D721Med (cell line): ENCODE measurements at places on chromosomes 7 and 10.

GRCh38 chr10:25261558-25261957, 86.8 kb downstream of the GPR158 start:
- DNase-seq: no peak

- DNase-seq: no peak
Observed at GRCh38 chr7:97203957-97204356, 86.5 kb downstream of the SDHAF3 start.

DNA sequence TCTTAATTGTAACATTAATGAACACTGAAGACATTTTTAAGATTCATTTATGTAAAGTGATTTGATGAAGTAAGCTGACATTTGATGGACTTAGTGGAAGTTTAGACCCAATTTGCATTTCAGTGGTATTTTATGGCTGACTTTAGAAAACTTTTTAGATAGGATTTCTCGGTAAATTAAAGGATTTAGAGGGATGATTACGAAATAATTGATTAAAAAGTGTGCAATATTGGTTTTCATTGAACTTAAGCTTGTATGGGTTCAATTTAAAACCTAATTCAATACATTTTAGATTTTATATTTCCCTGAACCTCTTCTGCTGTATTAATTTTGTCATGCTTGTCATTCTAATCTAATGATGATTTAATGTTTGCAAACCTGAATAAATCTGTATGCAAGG, 135.1 kb downstream of the SDK1 start:
- DNase-seq: no peak

DNA sequence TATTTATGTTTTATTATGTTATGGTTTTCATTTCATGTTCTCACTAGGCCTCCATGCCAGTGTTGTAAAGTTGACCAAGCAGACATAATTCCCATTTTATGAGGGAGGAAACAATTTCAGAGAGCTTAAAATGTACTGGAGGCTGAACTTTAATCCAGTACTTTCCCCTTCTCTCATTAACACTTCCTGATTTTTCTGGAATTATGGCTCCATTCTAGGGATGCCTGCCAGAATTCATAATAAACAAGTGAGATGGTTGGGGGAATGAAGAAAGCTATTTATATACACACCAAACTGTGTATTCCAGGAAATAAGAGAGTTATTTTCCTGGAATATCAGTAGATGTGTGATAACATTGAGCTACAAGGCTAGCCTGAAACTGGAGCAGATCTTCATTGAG, 6.9 kb downstream of the TMEM236 start:
- no peak for DNase-seq

DNA sequence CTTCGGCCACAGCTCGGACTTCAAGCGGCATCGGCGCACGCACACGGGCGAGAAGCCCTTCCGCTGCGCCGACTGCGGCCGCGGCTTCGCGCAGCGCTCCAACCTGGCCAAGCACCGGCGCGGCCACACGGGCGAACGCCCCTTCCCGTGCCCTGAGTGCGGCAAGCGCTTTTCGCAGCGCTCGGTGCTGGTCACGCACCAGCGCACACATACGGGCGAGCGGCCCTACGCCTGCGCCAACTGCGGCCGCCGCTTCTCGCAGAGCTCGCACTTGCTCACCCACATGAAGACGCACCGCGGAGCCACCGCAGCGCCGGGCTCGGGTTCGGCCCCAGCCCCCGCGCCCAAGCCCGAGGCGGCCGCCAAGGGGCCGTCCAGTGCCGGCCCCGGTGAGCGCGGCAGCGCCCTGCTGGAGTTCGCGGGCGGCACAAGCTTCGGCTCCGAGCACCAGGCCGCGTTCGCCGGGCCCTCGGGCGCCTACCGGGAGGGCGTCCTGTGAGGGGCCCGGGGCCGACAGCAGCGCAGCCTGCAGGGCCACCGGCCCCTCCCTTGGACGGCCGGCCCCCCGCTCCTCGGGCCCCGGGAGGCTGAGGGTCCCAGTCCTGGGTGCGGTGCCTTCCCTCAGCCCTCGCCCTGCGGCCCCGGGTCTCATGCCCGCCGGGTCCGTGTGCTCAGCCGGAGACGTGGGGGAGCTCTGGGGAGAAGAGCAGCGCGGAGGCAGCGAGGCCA, 17.2 kb downstream of the ZNF316 start:
- DNase-seq: peak; percentile 13

GRCh38 chr7:71555758-71556157, 423.8 kb downstream of the GALNT17 start:
- DNase-seq: no peak

DNA sequence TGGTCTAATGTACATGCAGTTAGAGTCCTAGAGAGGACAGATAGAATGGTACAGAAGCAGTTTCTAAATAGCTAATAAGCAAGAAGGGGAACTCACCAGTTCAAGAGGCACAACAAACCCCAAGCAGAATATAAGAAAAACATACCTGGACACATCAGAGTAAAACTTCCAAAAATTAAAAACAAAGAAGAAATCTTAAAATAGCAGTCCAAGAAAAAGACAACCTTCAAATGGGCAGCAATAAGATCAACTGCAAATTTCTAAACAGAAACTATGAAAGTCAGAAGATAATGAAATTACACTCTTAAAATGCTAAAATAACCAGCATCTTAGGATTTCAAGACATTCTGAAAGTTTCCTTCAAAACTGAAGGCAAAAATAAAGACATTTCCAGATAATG, 55.9 kb downstream of the USP6NL start:
- DNase-seq: no peak

DNA sequence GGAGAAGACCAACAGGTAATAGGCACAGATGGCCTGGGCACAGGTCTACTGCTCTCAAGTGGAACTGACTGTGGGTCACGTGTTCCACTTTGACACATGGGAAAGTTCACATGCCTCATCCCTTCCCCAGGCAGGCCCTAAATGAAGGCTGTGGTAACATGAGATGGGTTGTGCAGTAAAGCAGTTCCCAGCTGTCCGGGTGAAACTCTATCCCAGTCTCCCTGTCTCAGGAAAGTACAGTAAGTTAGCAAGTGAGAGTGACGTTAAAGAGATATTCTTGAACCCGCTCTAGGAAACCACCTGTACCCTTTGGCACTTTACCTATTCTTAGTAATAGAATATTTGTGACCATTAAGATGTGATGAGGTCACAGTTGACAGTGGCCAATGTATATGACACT, 343.7 kb upstream of the AOAH start:
- DNase-seq: no peak

DNA sequence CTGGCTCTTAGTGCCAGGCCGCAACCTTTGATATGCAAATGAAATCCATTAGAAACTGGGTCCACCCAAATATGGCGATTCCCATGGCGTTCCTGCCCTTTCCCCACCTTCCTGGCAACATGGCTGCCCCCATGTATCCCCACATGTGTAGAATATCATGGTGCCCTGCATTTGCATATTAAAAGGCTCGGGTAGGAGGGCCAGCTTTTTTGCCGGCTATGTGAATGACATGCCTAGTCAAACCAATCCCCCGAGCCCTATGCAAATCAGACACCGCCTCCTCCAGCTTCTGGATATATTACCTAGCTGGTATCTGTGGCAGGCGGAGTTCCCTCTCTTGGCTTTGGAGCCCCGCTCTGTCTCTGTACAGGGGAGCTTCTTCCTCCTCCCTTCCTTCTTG, 18.3 kb downstream of the MMS19 start:
- no peak for DNase-seq

DNA sequence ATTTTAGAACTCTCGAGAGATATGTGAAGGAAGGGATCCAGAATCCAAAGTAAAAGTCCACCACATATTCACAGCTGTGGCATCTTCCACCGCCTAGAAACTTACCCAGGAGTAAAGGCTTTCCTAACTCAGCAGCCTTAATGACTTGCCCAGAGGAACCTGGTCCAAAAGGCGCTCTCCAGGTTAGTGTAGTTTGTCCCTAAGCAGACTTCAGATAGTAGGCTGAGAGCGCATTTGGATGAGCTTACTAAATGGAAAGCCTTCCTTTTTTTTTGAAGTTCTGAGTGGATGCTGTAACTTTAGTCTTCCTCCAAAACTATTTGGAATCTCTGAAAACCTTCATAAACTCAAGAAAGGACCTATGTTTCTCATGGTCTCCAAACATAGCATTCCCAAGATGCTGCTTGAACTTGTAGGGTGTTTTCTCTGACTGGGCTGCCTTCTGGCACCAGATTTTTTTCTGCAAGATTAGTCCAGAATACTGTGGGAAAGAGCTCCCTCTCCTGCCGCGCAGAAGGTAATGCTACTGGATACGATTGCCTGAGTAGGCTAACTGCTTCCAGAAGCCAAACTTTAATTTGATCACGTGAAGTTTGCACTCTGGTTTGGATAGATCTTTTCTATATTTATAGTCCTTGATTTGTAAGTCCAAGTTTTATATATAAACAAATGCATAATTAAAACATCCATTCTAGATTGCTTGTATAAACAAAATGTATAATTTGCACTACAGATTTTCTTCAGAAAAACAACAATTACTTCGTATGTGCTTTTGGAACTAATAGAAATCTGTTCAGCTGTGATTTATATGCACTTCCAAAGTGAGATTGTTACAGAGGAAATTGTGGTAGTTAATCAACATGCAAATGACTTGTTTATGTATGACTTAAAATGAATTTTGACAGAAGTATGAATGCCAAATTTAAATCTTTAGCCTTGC, 19.6 kb upstream of the GPR37 start:
- DNase-seq: no peak

DNA sequence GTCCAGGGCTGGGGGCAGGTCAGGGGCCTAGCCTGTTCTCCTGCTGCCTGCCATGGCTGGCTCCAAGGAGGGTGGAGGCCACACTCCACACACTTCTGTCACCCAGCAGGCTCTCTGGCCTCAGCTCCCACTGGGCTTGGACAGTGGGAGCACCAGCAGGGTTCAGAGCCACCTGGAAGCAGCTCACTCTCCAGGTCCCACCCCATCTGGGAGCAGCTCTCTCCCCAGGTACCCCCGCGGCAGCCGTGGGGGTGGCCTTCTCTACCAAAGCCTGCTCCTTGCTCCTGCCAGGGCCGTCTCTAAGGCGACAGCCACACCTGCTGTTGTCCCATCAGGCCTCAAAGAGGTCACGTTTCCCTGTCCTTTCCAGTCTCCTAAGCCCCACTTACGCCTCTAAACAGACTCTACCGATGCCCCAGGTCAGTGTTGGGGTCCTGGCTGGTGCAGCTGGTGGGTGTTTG, 142.5 kb upstream of the RET start:
- DNase-seq: no peak

DNA sequence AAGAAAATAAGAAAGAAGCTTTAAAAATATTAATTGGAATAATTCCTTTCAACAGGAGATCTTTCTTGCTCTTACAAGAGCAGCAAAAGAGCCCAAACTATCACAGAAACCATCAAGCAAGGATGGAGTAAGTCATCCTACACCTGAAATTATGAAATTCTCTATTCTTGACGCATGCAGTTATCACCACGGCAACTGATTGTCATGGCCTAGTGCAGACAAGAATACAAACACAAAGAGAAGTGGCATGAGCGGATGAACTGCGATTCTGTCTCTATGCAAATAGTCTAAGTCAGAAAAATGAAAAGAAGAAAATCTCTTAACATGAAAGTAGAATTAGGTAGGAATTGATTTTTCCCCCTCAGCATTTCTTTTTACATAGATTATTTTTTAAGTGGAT, 54.8 kb upstream of the SLC35B4 start:
- DNase-seq: no peak

GRCh38 chr10:99395750-99396445, 34.5 kb downstream of the GOT1 start:
- no peak for DNase-seq

GRCh38 chr10:2077231-2077630, 339.9 kb upstream of the ADARB2 start:
- DNase-seq: no peak

DNA sequence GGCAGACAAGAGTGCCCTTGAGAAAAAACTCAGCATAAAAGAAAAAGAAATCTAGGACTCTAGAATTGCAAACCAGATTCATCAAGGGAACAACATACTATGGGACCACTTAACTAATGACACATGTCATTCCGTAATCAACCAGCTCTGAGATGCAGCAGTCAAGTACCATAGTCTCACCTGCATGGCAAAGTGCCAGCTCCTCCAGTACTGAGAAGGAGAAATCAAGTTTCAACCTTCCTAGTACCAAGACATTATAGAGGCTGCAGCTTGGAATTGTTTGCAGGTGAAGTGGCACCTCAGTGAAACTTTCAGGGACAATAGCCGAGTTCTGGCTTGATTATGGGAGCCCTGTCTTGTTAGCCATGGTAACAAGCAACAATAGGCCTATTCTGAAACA, 11.5 kb downstream of the STEAP1 start:
- DNase-seq: no peak

- DNase-seq: no peak
Observed at GRCh38 chr10:120508393-120508792, 51.4 kb downstream of the PLPP4 start.

GRCh38 chr7:149727053-149727898, 46.1 kb downstream of the ZNF467 start:
- DNase-seq: no peak
